ENCODE measurements at places on chromosomes 7 and 10.

DNA sequence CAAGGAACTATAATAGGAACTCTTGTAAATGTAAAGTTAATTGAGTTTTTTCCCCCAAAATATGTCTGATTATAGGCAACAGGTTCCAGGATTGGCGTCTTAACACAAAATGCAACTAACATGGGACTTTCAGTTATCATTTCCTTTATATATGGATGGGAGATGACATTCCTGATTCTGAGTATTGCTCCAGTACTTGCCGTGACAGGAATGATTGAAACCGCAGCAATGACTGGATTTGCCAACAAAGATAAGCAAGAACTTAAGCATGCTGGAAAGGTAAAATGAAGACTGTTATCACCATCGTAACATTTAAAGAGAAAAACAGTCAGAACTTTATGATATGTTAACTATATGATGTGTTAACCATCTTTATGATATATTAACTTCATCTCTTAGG, 63.7 kb downstream of the SP8 start:
- no peak for DNase-seq

- no peak for DNase-seq
Measured at GRCh38 chr10:113522460-113522859, 30.4 kb upstream of the HABP2 start.

GRCh38 chr7:18350678-18351077, 144.9 kb upstream of the HDAC9 start:
- no peak for DNase-seq

- no peak for DNase-seq
Measured at GRCh38 chr10:109317746-109318366, 605.5 kb downstream of the XPNPEP1 start.

GRCh38 chr10:104281694-104282093, 12.7 kb downstream of the GSTO2 start:
- DNase-seq, result no peak

DNA sequence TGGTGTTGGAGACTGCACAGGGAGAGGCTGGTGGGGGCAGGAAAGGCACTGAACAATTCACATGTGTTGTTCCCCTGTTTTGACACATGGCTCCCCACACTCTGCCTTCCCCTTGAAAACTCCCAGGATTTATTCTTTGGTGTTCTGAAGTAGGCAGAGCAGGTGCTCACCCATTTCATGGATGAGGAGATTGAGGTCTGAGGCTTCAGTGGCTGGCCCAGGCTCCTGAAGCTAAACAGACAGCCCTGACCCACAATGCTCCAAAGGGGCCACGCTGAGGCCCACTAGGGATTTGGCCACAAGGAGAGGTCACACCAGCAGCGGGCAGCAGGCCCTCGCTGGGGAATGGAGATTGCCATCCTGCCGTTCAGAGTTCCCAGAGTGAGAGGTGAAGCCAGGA, 157.6 kb downstream of the SH3PXD2A start:
- DNase-seq, result no peak

GRCh38 chr10:43360086-43360485, 11.3 kb upstream of the FXYD4 start:
- no peak for DNase-seq

- no peak for DNase-seq
Measured at GRCh38 chr7:98107313-98107721, 655 bp downstream of the LMTK2 start.

DNA sequence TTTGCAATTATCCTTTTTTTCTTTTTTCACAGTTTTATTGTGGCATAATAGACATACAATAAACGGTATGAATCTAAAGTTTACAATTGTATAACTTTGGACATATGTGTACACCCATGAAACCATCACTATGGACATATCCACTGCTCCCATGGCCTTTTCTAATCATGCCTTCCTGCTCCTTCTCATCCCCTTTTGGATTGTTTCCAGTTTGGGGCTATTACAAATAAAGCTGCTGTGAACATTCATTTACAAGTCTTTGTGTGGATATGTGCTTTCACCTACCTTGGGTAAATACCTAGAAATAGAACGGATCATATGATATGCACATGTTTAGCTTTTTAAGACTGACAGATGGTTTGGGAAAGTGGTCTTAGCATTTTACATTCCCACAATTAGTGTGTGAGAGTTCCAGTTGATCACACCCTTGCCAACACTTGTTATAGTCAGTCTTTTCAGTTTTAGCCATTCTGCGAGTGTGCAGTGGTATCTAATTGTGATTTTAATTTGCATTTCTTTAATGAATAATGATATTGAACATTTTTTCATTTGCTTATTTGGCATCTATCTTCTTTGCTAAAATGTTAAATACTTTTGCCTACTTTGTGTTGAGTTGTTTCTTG, 120.9 kb upstream of the KAT6B start:
- DNase-seq, result no peak

- DNase-seq, result no peak
Measured at GRCh38 chr10:32851301-32851700, 106.7 kb downstream of the ITGB1 start.

- no peak for DNase-seq
Measured at GRCh38 chr7:129914536-129915272, 38.1 kb downstream of the UBE2H start.
